ENCODE measurements at places on chromosomes 12 and 14.

- DNase-seq = no peak
Measured at GRCh38 chr14:65098586-65098985, 3.7 kb downstream of the MAX start.

DNA sequence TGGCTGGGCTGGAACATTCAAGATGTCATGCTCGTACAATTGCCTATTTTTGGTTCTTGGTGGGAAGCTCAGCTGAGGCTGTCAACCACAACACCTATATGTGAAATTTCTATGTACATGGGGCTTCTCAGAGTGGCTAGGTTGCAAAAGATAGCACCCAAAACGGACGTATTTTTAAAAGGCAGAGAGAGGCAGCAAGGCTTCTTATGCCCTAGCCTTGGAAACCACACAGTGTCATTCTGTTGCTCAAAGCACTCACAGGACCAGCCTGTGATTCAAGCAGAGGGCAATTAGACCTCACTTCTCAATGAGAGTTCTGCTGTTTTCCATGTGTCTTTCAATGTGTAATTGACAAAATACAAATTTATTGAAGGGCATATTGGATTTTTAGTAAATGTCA lies 134.0 kb downstream of the GXYLT1 start:
- DNase-seq = no peak

- no peak for DNase-seq
Measured at GRCh38 chr14:58941629-58942028, 246.8 kb upstream of the DAAM1 start.

DNA sequence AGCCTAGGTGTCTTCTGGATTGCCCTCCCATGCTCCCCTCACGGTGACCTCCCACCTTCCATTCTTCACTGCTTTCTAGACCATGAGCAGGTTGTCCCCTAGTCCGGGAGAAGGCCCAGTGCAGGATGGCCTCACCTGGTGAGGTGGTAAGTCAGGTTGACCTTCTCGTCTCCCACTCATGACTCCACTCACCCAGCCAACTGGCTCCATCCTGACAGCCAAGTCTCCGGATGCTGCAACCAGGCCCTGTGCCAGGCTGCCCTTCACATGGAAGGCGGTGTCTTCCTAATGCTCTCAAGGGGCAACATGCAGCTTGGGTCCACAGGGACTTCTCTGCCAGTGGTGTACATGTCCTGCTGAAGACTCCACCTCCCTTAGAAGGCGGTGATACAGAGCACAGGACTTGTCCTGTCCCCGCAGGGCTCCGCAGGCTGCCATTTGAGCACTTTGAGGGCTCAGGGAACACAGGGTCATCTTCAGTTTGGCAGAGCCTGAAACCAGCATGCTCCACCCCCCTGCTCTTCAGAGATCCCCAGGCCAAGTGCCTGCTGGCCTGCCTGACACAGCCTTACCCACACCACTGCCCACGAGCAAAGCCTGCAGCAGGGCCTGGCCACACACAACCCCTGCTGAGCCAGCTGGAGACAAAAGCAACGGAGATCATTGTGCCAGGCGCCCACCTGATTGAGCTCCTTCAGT lies 25.4 kb downstream of the BATF start:
- no peak for DNase-seq

DNA sequence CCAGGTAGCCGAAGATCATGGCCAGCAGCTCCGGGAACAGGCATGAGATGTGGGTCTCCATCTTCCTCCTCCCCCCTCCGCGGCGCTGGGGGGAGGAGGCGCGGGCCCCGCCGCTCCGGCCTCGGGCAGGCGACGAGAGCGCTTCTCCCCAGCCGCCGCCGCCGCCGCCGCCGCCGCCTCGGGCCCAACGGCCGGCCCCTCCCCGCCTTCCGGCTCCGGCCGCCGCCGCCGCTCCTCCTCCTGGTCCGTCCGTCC lies 448 bp downstream of the FBXL14 start:
- no peak for DNase-seq

GRCh38 chr14:86388216-86388615 lies 858.3 kb downstream of the FLRT2 start:
- DNase-seq = no peak

GRCh38 chr12:19402743-19403431 lies 36.4 kb upstream of the AEBP2 start:
- peak; percentile 93 for DNase-seq

GRCh38 chr14:87066221-87066817 lies 926.7 kb downstream of the GALC start:
- DNase-seq = peak; percentile 1

GRCh38 chr12:28068467-28068866 lies 95.9 kb upstream of the PTHLH start:
- no peak for DNase-seq

DNA sequence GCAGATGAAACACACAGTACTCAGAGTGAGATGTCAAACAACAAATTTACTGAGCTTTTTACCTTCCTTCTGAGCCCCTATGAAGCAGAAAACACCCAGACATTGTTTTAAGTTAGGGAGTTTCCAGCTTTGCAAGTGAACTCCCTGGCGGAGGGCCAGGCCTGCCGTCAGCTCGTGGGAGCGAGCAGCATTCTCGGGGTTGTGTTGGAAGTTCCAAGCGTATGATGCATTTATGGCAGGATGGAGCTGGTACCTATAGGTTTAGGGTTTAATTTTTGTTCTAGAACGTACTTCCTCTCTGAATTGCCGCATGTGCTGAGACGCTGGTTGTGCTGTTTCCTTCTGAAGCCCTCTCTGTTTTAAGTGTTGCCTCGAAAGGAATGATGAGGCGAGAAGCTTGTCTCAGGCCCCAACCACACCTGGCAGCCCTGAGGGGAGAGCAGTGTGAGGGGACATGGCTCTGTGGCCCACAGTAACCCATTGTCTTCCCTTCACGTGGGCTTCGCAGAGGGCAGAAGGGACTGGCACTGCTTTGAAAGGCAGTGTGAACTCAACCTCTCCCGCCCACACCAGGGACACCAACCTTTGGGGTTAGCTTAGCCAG lies 76.6 kb downstream of the SSPN start:
- no peak for DNase-seq

DNA sequence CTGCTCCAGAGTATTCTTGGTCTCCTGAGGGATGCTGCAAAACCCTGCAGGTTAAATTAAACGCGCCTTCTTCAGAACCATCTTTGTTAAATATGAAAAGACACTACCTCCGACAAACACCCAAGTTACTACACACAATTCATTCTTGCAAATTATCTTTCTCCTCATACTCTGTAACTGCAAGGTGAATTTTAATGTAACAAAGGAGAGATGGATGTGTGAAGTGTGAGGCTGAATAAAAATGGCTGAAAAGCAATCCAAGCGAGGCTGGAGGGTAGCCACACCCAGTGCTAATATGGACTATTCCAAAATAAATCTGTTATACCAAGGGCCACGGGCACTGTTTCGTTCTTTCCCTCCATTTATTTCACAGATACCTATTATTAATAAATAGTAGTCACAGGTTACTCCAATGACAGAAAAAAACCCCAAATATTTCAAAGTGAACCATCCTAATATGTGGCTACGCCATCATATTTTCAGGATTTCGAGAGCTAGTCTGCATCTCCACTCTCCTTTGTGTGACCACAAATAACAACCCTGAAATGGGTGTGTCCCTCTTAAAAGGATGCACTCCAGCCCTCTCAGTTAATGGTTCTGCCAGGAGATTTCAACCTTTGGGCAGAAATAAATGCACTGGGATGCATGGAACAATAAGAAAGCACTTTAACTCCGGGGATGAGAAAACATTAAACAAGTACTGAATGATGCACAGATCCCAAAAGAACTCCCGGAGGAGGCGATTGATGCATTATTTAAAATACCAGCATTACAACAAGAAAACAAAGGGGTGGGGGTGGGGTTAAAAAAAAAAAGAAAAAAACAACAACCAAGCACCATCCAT lies 53.1 kb upstream of the CCDC175 start:
- DNase-seq = no peak

- no peak for DNase-seq
Measured at GRCh38 chr12:4786795-4787194, 66.6 kb downstream of the GALNT8 start.

DNA sequence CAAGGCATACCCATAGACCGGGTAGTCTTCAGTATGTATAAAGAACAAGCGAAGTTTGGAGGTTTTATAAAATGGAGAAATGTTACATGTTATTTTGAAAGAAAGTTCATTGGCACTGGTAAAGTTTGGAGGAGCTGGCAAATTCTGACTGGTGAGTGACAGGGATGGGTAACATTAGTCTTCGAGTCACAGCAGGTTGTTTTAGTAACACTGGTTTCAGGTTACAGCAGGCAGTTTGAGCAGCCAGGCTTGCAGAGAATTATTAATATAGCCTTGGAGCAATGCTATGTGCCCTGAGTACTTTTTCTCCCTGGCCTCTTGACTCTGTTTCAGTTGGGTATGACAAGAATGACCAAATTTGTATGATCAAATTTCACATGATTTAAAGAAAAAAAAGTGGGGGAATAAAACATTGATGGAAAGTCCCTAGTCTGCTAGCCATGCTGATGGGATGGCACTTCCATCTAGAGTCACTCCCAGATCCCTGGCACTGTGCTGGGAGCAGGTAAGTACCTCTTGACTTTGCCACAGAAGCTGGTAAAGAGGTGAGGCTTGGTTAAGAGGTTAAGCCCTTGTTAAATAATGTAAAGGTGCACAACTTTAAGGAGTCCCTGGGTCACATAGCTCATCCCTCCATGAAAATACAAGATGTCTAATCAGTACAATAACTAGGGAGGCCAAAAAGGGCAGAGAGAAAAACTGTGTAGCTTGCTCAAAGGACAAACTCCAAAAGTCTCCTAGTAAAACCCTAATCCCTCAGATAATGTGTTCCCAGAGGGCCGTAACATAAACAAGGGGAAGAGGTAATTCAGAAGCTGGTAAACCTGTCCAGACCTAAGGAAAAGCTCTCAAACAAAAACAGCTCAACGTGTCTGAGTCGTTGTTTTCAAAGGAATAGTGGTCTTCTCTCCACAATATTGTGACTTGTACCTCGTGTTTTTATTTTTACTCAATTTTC lies 12.7 kb upstream of the SVOP start:
- DNase-seq = no peak

- DNase-seq = no peak
Measured at GRCh38 chr14:75292886-75293285, 14.3 kb downstream of the FOS start.

- peak; percentile 52 for DNase-seq
Measured at GRCh38 chr14:60485598-60486251, at the start of gene C14orf39. Gene C14orf39, minus strand, starts transcription at chr14:60486063. Its CDS starts 985 bp downstream, at chr14:60485078.

DNA sequence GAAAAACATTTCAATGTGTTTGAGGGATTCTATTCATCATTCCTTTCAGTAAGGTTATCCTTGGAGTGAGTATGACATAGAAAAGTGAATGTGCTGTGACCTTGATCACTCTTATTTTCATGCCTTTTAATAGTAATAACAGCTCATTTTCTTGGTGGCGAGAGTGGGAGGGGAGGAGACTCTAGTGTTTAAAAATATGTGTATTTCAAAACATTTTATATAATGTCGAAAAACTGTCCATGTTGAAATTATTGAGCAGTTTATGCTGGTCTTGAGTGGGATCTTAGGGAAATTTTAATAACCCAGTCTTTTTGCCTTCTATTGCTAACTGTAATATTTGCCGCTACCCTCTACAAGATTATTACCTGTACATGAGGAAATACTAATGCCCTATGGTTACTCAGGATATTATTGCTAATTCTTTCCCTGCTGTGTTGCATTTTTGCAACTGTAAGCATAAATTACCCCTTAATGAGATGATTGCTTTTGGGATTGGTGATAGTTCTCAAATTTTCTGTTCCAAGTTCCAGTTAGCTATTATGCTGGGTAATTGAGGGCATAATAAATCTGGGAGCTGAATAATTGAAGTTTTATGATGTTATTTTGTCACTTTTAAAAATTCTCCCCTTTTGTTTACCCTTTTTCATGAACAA lies 21.9 kb downstream of the ATF7IP start:
- DNase-seq = no peak

DNA sequence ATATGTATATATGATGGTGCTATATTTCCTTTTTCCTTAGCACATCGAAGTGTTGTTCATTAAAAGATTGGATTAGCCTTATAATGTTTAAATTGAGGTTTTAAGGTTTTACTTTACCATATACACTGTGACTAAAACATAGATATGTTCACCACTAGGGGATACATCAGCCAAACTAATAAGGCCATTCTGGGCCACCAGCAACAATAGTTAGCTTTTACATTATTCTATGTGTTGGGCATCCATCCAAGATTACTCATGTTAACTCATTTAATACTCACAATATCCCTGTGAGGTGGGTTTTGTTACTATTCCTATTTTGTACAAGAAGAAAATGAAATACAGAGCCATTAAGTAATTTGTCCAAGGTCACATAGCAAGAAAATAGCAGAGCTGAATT lies 202.6 kb upstream of the AVPR1A start:
- DNase-seq = peak; percentile 5

DNA sequence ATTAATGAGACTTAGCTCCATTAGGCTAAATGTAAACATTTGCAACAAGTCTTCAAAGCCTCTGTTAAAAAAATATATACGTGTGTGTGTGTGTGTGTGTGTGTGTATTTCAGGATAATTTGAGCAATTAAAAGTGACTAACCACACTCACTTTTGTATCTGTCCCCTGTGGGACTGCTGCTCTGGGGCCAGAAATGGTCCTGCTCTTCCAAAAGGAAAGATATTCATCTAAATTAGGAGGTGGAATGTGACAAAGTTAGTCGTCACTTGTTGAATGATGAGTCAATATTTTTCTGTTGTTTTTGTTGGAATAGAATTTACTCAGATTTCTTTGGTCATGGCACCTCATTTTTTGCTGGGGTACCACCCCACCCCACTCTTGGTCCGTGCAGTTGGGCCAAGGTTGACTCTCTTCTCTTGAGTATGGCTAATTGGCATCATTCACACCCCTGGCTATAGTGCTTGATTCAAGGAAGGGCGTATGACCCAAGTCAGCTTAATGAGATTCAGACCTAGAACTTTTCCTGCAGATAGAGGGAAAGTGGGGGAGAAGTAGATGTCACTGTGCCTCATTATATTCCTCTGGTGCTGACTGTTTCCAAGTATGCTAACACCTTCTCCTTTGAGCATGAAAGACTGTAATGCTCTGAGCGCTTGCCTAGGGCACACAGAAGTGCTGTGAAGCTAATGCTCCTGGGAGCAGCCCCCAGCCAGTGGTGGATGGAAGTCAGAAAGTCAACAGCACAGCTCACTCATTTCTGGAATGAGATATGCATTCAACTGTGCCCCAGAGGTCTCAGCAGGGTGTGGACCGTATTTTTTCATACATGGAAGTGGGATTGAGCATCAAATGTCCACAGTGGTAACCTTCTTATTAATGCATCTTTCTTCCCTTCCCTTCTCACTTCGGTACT lies 577.0 kb upstream of the TBX3 start:
- no peak for DNase-seq

DNA sequence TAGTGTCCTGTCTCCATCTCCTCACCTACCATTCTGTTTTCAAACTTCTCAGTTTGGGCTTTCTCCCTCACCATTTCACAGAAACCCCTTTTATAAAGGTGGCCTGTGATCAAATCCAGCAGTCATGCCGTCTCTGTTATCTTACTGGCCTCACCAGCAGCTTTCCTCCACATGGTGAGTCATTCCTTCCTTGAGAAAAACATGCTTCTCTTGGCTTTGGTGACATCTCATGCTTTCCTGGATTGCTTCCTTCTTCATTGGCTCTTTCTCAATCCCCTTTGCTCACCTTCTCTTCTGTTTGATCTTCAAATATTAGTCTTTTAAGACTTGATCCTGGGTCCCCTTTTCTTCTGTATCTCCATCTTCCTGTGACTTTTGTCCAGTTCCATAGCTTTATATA lies 164.9 kb downstream of the ANO4 start:
- DNase-seq = peak; percentile 36

Data from LHCN-M2 (cell line).